Activated CD4-positive, alpha-beta T cell treated with anti-CD3 and anti-CD28 coated beads, Interleukin-2, amount 10 ng/mL, durations not matched to agents 24 days and 14 days (primary cell): ENCODE measurements at places on chromosomes 12 and 14. TPM values are rescaled to one million over a fixed set of nuclear protein-coding genes. Genes with fewer than 3 reads are reported as not detected.

DNA sequence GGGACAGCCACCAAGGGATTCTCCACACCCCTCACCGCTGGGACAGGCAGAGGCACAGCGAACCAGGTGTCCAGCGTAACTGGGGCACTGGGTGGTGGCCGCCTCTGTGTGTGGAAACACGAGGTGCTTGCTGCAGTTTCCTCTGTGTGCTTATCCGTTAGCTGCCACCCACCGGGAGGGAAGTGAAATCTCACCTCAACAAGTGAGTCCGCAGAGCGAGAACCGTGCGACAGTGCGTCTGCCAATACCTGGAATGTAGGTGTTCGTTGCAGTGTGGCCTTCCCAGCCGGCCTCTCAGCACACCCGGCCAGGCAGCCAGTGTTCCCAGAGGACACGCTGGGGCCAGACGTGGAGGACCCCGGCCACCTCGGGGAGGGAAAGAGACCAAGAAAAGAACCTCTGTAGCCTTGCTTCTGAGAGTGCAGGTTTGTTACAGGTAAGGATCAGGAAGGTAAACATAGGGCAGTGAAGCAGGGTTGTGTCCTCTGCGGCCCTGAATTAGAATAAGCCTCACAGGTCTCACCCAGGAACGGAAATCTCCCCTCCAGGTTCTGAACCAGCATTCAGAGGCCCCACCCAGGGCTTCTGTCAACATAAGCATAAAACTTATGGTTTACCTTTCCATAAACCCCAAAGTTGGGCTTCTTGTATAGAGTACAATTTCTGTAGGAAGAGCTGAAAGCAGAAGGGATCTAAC, 1.5 kb downstream of the BCL2L14 start:
- DNase-seq = peak; percentile 81

GRCh38 chr14:36177489-36177888, 967 bp upstream of the PTCSC3 start:
- DNase-seq = no peak

DNA sequence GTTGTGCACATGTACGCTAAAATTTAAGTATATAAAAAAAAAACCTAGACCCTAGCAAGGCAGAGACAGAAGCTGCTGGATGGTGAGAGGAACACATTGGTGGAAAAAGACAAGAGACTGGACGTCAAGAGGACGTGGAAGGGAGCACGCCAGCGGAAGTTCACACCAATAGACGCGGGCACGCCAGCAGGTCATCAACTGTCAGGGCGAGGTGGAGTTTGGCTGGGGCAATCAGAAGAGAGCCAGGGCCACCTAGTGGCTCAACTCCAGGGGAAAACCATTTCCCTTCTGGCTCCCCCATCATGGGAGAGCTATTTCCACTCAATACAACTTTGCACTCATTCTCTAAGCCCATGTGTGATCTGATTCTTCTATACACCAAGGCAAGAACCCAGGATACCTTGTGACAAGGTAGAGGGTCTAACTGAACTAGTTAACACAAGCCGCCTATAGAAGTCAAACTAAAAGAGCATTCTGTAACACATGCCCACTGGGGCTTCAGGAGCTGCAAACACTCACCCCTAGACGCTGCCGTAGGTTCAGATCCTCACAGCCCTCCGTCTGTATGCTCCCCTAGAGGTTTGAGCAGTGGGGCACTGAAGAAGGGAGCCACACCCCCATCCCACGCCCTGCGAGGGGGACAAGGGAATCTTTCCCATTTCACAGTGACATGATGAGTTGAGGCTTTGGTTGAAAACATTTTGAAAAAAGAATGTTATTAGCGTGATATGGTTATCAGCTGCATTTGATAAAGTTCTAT, 702.7 kb downstream of the TMTC2 start:
- DNase-seq = no peak

- no peak for DNase-seq
These were observed 707.3 kb upstream of the FOXG1 start for GRCh38 chr14:28059254-28059653.

DNA sequence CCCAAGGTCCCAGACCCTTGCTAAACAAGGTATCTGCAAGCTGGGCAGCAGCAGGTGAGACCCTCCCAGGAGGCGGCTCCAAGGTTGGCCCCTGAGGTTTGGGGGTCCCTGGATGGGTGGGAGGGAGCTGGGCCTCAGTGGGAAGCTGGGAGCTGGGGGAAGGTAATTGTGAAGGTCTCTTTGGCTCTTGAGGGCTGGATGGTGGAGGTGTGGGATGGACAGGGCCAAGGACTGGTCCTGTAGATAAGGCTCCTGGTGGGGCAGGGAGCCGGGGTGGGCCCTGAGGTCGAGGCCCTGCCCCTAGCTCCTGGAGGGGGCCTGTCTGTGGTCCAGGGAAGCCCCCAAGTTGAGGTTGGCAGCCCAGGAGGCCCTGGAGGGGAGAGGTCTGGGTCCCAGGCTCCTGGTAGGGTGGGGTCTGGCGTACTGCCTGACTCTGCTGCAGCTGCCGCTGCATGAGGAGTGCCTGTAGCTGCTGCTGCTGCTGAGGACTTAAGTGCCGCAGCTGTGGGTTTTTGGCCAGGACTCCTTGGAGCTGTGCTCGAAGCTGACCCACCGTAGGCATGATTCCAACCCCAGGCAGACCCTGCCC, 13.1 kb upstream of the PRKAG1 start:
- DNase-seq = no peak

GRCh38 chr12:89574736-89575208, 48.9 kb upstream of the POC1B start:
- DNase-seq = no peak

- DNase-seq = no peak
These were observed 75.9 kb downstream of the AKAP6 start for GRCh38 chr14:32404784-32405573.

DNA sequence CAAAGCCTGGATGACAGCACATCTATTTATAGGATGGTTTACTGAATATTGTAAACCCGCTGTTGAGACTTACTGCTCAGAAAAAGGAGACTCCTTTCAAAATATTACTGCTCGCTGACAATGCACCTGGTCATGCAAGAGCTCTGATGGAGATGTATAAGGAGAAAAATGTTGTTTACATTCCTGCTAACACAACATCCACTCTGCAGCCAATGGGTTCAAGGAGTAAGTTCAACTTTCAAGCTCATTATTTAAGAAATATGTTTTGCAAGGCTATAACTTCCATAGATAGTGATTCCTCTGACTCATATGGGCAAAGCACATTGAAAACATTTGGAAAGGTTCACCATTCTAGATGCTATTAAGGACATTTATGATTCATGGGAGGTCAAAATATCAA, 201.7 kb downstream of the SNAPC1 start:
- no peak for DNase-seq

DNA sequence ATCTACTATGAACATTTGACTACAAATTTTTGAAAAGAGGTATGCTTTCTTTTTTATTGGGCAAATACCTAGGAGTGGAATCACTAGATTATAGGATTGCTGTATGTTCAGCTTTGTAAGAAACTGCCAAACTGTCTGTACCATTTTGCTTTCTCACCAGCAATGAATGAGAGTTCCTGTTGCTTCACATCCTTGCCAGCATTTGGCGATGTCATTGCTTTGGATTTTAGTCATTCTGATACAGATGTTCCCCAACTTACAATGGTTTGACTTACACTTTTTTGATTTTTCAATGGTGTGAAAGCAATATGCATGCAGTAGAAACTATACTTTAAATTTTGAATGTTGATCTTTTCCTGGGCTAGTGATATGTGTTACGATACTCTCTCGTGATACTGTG, 328.7 kb downstream of the RAD51B start:
- DNase-seq = no peak

GRCh38 chr12:116172224-116172849, 105.2 kb downstream of the MED13L start:
- DNase-seq = peak; percentile 84

DNA sequence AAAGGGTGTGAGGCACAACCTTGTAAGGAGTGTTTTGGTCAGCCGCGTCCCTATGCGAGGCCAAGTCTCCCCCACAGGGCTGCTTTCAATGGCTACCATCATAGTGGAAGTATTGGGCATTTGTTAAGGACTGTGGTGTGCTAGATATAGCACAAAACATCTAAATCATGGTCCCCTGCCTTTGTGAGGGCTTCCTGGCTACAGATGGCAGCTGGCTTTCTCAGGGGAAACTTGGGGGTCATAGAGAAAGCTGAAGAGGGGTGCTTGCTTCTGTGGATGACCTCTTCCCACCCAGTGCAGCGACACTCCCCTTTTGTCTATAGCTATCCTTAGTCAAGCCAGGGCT, 315.8 kb downstream of the ZFP36L1 start:
- DNase-seq = no peak

DNA sequence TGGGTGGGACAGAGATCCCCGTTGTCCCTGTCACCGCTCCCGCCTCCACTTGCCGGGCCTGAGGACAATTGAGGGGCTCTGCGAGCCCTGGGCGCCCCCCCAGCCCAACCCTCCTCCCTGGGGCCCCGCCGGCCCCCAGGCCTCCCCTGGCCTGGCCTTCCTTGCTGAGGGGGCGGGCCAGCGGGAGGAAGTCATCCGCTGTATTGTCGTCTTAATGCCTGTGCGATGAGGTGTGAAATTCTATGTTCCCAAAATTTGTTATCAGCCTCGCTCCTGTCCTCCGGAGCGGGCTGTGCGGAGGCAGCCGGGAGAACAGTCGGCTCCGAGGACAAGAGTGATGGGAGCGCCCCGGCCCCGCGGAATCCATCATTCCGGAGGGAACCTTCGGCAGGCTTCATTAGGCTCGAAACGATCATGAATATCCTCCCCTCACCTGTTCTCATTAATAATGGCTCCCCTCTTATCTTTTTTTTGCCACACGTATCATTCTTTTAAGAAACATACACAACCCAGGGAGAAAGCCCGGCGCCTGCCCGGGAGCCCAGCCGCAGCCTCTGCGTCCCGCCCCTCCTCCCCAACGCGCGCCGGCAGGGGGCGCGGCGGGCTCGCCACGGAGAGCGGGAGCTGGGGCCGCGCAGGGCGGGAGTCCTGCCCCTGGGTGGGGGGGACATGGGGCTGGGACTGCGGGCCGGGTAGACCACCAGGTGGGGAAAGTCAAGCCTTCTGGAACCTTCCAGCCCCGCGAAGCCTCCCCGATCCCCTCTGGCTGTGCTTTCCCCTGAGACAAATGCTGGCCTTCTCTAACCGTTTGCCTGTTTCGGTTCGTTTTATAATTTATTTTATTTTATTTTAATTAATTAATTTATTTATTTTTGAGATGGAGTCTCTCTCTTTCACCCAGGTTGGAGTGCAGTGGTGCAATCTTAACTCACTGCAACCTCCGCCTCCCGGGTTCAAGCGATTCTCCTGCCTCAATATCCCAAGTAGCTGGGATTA, 17.1 kb upstream of the DLK1 start:
- no peak for DNase-seq

GRCh38 chr14:49879646-49880204, 13.2 kb upstream of the ARF6 start:
- peak; percentile 87 for DNase-seq

- DNase-seq = no peak
These were observed at the start of gene GRIN2B for GRCh38 chr12:13981296-13981962. Gene GRIN2B (minus strand): TSS chr12:13981602. CDS start chr12:13866208, 115,394 bp downstream.

- DNase-seq = no peak
These were observed 21.8 kb upstream of the SPPL3 start for GRCh38 chr12:120925740-120926563.

GRCh38 chr12:130742112-130742511, 26.0 kb upstream of the RIMBP2 start:
- no peak for DNase-seq

- no peak for DNase-seq
These were observed 683.9 kb upstream of the TMEM132C start for GRCh38 chr12:127583041-127583440.

DNA sequence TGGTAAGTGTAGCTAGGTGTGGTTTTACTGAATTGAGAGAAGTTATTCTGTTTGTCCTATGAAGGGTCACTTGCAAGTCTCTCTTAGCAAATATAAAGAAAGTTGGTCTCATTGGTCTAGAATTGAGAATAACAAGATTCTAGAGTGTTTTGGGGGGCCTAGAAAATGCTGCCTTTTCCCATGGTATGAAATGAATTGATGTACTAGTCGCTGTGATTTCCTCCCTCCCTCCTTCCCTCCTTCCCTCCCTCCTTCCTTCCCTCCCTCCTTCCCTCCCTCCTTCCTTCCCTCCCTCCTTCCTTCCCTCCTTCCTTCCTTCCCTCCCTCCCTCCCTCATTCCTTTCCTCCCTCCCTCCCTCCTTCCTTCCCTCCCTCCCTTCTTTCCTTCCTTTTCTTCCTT, 166.7 kb upstream of the RGS6 start:
- no peak for DNase-seq

GRCh38 chr14:75280291-75280830, 1.7 kb downstream of the FOS start:
- no peak for DNase-seq

- DNase-seq = no peak
These were observed 194.1 kb downstream of the NOVA1 start for GRCh38 chr14:26403760-26404159.

DNA sequence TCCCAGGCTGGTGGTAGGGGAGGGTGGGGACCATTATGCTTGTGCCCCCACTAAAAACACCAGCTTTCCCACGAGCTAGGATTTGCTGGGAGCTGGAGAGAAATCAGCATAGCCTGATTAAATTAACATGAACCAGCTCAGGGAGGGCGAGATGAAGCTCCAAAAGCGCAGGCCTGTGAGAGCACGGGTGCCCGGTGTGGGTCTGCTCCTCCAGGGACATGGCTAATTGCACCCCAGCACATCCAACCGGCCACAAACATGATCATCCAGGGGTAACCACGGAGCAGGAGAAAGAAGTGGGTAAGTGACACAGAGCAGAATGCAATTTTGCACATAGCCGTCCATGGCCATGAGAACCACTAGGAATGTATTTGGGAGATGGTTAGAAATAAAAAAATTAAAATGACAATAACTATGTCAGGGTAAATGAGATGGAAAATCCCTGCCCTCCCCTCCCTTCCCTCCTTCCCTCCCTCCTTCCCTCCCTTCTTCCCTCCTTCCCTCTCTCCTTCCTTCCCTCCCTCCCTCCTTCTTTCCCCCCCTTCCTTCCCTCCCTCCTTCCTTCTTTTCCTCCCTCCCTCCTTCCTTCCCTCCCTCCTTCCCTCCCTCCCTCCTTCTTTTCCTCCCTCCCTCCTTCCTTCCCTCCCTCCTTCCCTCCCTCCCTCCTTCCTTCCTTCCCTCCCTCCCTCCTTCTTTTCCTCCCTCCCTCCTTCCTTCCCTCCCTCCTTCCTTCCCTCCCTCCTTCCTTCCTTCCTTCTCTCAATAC, 26.9 kb downstream of the CLMN start:
- no peak for DNase-seq

GRCh38 chr12:31482816-31483215, 108.1 kb downstream of the DENND5B start:
- no peak for DNase-seq

The NID2 gene
- 0.09 TPM in 2 replicates for total RNA-seq

The AICDA gene
- not detected in 2 replicates for total RNA-seq

The SLC6A12 gene
- not detected in 2 replicates for total RNA-seq

The RPL10L gene
- total RNA-seq = not detected in 2 replicates

The EIF2S3B gene
- total RNA-seq = 0.62 and 0.98 TPM in 2 replicates

The GPD1 gene
- 0.62 and 0.91 TPM in 2 replicates for total RNA-seq

The BCL2L14 gene
- 13.0 and 14.2 TPM in 2 replicates for total RNA-seq

The FAR2 gene
- total RNA-seq = 4.4 and 5.2 TPM in 2 replicates

The TPPP2 gene
- total RNA-seq = not detected in 2 replicates

The GPR137C gene
- total RNA-seq = 0.07 and 0.24 TPM in 2 replicates

The PUS1 gene
- 91.6 and 97.0 TPM in 2 replicates for total RNA-seq

The IQSEC3 gene
- total RNA-seq = 0.05 and 0.21 TPM in 2 replicates
